ENCODE measurements at places on chromosomes 5 and 9. TPM values are rescaled to one million over a fixed set of nuclear protein-coding genes. Genes with fewer than 3 reads are reported as not detected.

TLX3 gene
- total RNA-seq: not detected

RNF180 gene
- 41.6 TPM for total RNA-seq

COL15A1 gene
- 85.1 TPM for total RNA-seq

- ATAC-seq: no peak
Measured at GRCh38 chr9:114945616-114946412, 15.4 kb upstream of the TNFSF8 start.

DNA sequence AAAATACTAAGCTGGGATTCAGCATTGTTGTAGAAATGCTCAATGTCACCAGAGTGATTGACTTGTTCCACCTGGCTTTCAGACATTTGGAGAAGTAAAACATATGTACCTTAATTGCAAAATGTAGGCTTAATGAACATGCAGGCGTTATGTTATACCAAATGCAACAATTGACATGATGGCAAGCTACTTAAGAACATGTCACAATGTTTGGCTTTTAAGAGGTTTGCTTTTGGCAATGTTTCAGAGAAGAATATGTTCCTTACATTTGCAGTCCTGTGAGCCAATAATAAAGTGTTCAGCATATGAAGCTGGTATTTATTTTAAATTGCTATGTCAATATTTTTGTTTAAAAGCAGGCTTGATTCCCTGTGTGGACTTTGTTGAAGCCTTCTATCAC lies 111.7 kb upstream of the NUDT12 start:
- no peak for ATAC-seq

DNA sequence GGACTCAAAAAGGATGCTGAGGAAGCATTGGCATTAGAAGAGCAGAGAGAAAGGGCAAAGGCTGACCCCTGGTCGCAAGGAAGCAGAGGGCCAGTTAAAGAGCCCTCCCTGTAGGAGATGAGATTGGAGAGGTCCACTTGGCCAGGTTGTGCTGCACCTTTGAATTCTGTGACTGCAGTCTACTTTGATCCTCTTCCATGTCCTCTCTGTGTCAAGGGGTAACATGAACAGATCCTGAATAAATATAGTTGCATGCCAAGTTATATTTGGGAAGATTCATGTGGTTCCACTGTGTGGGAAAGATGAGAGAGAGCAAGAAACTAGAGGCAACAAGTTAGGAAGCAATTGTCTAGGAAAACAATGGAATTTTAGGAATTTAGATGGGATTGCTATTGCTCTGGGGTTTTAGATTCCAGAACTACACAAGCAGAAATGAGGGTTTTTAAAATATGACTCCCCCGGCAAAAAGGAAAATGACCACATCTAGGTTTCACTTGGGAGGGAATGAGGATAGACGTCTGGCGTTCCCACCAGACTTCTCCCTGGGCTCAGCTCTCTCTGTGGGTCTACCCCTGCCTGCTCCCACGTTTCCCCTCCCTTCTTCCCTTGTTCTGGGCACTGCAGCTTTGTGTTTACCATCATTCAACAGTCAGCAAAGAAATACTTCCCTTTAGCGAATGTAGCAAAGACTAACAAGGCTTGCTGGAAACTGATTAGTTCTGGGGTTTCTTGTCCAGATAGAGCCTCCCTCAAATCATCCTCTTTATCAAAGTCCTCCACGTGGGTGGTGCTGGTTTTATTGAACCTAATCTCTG lies 63.6 kb downstream of the SNX18 start:
- peak; percentile 14 for ATAC-seq

DNA sequence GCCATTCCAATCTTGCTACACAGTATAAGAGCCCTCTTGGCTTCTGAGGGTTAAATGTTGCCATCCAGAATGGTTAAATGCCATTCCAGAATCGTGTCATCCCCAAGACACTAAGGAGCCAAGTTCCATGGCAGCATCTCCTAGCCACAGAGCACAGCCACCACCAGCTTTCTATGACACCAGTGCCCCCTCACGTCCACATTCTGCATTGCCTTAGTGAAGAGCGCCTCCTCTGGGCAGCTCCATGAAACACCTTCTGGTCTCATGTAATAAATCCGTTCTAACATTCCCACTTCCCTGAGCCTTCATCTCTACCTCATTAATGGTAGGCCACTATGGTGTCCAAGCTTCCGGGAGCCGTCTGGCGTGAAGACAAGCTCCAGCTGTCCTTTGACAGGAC lies 12.4 kb downstream of the CBY3 start:
- peak; percentile 36 for ATAC-seq

DNA sequence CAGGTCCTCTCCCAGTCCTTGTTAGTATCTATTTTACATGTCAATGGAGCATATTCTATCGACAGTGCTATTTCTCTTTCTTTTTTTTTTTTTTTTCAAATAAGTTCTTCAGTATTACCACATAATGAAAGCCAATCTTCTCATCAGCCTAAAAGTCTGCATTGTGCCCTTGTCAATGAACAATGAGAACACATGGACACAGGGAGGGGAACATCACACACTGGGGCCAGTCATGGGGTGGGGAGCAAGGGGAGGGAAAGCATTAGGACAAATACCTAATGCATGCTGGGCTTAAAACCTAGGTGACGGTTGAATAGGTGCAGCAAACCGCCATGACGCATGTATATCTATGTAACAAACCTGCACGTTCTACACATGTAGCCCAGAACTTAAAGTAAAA lies 47.7 kb upstream of the TEX48 start:
- no peak for ATAC-seq

DNA sequence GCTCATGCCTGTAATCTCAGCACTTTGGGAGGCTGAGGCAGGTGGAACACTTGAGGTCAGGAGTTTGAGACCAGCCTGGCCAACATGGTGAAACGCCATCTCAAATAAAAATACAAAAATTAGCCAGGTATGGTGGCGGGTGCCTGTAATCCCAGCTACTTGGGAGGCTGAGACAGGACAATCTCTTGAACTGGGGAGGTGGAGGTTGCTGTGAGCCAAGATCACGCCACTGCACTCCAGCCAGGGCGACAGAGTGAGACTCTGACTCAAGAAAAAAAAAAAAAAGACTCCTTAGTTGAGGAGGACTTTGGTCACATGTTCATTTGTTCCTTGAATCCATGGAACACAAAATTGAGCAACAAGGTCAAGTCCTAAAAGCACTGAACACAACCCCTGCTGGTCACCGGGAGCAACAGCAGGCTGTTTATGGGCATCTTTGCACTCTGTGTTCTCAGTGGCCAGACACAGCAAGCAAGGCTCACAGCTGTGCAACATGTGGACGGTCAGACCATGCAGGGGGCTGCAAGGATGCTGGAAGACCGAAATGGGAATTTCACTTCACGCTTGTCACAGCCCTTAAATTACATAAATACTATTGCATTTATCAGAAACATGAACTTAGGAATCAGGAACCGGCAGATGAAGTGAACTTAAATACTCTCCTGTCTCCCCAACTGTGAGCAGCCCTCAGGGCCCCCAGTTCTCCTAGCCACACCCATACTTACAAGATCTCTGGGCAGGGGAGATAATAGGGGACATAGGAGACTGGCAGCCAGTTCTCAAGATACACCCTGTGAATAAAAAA lies 2.8 kb downstream of the GBGT1 start:
- peak; percentile 81 for ATAC-seq

DNA sequence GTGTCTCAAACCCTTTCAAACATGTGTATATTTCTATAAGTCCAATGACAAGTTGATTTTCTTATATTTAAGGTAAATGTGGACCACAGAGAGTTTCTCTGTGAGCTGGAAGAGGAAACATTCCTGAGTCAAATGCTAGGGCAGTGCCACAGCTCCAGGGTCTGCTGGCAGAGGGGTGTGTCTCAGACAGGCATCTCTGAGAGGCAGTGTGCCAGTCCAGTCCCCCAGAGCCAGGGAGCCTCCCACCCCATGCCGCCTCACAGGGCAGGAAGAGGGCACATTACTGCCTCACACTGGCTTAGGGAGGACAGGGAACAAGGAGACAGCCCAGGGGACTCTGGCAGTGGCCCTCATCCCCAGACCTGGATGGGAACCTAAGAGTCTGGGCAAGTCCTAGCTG lies 120.2 kb downstream of the TENT4A start:
- ATAC-seq: no peak

DNA sequence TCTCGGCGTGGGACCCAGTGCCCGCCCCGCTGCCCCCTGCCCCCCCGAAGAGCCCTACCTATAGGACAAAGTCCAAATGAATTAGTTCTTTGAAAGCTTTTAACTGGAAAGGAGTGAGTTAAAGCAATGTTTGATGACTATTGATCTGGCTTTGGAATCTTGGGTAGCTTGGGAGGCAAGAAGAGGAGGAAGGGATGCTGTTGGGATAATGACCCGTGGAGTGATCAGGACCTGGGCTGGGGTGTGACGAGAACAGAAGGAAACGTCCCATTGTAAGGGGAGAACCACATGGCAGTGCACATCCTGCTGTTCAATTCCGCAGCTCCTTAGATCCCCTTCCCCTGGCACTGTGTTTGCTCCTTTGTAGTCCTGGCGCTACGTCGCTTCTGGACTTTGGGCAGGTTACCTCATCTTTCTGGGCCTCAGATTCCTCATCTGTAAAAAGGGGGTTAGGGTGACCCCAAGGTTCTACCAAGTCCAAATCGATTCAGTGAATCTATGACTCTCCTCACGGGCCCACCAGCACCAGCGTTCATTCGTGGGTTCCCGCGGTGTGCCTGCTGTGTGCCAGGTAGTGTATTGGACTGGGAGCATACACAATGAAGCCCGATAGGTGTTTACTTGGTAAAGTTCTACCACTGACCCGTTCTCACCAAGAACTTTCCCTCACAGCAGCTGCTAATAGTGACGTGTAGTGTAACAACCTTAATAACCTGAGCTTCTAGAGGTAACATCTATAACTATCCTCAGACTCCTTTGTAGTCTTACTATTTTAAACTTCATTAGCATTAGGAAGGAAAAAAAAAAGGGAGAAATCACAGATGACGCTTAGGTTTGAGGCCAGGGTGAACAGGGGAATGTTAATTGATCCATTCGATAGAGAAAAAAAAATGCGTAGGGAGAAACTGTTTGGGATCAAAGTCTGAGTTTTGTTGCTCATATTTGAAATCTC lies 1.1 kb upstream of the NADK2 start:
- ATAC-seq: no peak

- no peak for ATAC-seq
Measured at GRCh38 chr5:106862450-106863193, 808.1 kb downstream of the EFNA5 start.

DNA sequence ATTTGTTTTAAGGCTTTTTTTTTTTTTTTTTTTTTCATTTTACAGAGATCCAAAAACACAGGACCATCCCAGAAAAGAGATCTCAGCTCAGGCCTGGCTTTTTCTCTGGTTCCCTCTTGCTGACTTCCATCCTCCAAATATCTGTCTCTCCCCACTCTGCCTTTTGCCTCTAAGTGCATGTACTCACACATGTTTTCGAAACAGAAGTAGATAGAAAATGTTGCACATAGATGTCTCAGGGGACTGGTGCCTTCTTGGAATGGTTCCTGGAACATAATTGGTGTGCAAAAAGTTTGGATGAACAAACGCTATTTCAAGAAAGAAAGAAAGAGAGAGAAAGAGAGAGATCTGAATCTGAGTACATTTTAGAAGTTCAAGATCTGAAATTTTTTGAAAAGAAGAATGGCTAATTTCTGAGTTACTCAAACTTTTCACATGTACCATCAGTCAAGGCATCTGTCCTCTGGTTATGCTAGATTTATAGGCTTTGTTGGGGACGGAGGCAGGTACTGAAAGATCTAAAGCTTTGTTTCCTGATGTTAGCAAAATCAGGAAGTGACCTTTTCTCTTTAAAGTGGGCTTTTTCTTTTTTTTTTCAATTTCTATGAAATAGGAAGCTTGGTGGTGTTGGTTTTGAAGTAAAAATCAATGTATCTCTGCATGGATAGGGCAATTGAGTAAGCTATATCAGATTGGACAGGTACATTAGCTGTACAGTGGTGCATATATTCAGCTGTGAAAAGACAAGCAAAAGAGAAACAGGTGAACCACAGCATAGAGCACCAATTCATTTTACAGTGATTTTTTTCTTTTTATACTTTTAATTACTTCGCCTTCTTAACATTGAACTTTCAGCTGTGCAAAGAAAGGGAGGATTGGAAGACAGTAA lies 8.5 kb upstream of the TNFSF8 start:
- ATAC-seq: no peak

GRCh38 chr9:5851445-5851844 lies 18.5 kb upstream of the ERMP1 start:
- no peak for ATAC-seq

GRCh38 chr9:136777359-136777758 lies 13.0 kb upstream of the LCN15 start:
- ATAC-seq: no peak

GRCh38 chr5:3852161-3852916 lies 256.7 kb downstream of the IRX1 start:
- ATAC-seq: no peak
